ENCODE measurements at places on chromosomes 6 and 20. TPM values are rescaled to one million over a fixed set of nuclear protein-coding genes. Genes with fewer than 3 reads are reported as not detected.

Gene GNAS-AS1
- not detected for total RNA-seq

Gene DEF6
- 1.9 TPM for total RNA-seq

Gene SLC35D3
- total RNA-seq = 0.06 TPM

Gene NRSN1
- total RNA-seq = not detected

Gene MAPK13
- total RNA-seq = 0.08 TPM

Gene APCDD1L
- not detected for total RNA-seq

Gene UNC93A
- not detected for total RNA-seq

Gene TMEM239
- total RNA-seq = not detected

Gene WFDC12
- total RNA-seq = not detected

Gene TMC2
- total RNA-seq = 0.15 TPM

Gene ERVFRD-1
- total RNA-seq = not detected

Gene TRIM10
- not detected for total RNA-seq

Gene TSHZ2
- total RNA-seq = not detected

Gene ME1
- total RNA-seq = not detected

Gene RWDD1
- 57.0 TPM for total RNA-seq

Gene LY6G6D
- total RNA-seq = not detected

Gene PPP1R14C
- not detected for total RNA-seq

Gene DYNLT2
- 4.3 TPM for total RNA-seq

Gene GJA10
- not detected for total RNA-seq

Gene OTOR
- total RNA-seq = not detected

Gene ELOVL4
- 9.6 TPM for total RNA-seq

Gene SUMO4
- total RNA-seq = 1.1 TPM

Gene KDM1B
- 7.2 TPM for total RNA-seq

Gene LBP
- total RNA-seq = not detected

Gene LZTS3
- total RNA-seq = 3.2 TPM

Gene BMP7
- total RNA-seq = 15.6 TPM

Gene CCN6
- total RNA-seq = not detected

Gene OGFR
- 46.6 TPM for total RNA-seq

Gene SYNDIG1
- total RNA-seq = 0.05 TPM

Gene SOBP
- total RNA-seq = 7.0 TPM

Gene DEFB132
- total RNA-seq = not detected

Gene SPTLC3
- total RNA-seq = not detected

Data from SJCRH30 (cell line).